ENCODE measurements at places on chromosomes 3 and 15.
A peak's percentile ranks its signal among the peaks of the same experiment; 100 is the strongest.

DNA sequence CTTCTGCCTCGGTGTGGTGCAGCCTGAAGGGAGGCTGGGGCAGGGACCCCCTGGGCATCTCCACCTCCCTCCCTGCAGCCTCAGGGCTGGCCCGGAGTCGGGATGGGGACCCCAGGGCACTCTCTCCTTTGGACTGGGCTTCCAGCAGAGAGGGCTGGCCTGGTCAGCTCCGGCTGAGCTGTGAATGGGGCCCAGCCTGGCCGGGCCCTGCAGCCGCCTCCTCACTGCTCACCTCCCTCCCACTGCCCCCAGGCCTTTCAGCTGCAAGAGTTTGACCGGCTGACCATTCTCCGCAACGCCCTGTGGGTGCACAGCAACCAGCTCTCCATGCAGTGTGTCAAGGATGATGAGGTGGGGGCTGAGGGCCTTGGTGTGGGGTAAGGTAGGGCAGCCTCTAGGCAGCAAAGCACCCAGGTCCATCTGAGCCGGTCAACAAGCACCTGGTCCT lies 36.0 kb downstream of the PSTPIP1 start:
- no peak for DNase-seq

DNA sequence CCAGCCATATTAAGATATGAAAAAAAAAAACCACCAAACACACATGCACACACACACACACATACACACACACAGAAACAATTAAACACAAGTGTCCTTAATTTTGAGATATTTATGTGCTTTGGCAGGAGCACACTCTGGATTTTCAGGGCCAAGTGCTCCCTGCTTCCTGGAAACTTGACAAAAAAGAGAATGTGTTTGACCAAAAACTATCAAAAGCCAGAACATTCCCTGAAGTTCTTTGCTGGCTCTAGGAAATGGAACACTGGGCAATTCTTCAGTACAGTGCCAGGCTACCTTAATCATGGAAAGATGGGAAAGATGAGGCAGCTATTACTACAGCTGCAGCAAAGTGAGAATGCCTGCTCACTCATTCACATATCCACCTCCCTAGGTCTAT lies 44.6 kb downstream of the P3H2 start:
- no peak for DNase-seq

DNA sequence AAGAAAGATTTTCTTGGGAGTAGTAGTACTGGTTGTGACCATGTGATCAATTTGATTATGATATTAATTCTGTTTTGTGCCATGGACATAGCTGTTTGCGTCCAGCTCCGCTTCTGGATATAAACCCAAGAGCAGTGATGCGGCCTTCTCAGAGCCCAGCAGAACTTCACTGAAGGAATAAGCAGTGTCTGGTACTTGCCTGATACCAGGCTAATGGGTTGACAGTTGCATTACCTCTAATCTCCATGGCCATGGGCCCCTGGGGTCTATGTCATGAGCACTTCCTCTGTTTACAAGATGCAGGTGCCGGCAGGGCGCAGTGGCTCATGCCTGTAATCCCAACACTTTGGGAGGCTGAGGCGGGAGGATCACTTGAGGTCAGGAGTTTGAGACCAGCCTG lies 36.3 kb upstream of the RAB6B start:
- DNase-seq = no peak

- DNase-seq = no peak
These were observed 448.6 kb downstream of the EPHB1 start for GRCh38 chr3:135243616-135244015.

DNA sequence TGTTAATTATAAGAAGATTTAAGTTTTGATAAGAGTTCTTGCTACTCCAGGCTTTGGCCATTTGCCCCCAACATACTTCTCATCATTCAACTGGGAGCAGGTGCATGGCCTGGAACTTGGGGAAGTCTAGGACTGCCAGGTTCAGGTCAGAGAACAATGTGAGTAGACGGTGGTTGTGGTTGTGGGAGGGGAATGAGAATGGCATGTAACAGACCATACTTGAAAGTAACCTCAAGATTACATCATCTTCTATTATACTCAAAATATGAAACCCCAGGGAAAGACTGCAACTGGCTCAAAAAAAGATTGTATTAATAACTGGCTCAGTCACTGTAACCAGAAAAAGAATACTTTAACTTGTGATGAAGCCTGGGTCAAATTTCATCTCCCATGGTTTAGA lies 364.9 kb upstream of the DPPA4 start:
- no peak for DNase-seq

DNA sequence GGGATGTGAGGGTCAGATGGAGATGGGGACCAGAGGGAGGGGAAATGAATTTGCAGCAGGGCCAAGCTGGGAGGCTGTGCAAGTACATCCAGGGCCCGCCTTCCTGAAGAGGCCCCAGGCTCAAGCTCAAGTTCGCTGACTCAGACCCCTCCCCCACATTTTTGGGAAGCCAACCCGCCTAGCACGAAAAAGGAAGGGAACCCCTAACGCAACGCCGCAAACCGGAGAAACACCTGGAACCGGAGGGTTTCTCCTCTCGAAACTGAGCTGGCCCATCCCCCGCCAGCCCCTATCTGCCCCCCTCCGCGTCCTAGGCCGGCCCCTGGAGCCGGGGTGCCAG lies 624 bp downstream of the AP3B2 start:
- no peak for DNase-seq

DNA sequence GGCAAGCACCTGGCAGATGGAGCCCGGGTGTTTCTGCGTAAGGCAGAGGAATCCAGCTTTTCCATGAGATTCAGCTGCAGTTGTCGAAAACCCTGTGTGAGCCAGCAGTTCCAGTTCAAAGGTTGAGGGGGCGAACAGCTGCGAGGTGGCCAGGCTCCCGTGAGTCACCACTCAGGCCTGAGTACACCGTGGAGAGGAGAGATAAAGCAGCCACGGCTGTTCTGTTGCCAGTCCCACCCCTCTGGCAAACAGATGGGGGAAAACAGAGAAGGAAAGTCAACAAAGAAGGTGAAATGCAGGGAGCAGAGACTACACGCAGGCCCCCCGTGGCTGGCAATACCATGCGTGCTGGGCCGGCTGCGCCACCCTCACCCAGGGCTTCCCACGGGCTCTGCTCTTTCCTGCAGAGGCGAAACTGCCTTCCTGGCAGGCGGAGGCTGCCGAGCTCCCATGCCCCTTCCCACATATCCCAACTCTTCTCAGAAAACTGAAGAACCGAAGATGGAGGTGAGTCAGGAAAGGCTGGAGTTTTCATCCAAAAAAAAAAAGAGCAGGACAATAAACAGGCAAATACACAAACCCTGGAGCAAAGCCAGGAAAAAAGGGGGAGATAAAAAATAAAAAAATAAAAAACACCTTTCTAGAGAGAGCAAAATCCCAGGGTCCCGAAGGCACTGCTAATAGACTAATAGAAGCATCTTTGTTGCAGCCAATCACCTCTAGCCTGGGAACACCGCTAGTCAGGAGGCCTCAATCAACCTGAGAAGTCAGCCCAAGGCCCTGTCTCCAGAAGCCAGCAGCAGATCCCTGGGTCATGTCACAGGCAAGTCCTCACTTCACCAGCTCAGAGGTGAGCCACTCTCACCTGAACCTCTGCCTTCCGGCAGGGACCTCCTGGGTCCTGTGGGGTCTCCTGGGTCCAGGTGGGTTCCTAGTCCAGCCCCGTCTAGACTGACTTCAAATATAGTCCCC lies 37.7 kb downstream of the FAM174B start:
- DNase-seq = peak; percentile 63

GRCh38 chr3:43328653-43329052 lies 42.3 kb downstream of the SNRK start:
- no peak for DNase-seq

- no peak for DNase-seq
These were observed 235.3 kb downstream of the C3orf38 start for GRCh38 chr3:88385090-88385489.

- no peak for DNase-seq
These were observed 9.2 kb upstream of the RPP14 start for GRCh38 chr3:58296843-58297242.

DNA sequence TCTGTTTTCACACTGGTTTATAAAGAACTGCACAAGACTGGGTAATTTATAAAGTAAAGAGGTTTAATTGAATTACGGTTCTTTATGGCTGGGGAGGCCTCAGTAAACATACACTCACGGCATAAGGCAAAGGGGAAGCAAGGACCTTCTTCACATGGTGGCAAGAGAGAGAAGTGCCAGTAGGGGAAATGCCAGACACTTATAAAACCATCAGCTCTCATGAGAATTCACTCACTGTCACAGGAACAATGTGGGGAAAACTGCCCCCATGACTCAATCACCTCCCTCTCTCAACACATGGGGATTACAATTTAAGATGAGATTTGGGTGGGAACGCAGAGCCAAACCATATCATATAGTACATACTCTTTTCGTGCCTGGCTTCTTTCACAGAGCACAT lies 42.4 kb downstream of the MAP2K1 start:
- no peak for DNase-seq

GRCh38 chr3:153970741-153971347 lies 150.3 kb upstream of the ARHGEF26 start:
- no peak for DNase-seq

GRCh38 chr3:94887065-94887464 lies 824.2 kb downstream of the NSUN3 start:
- no peak for DNase-seq

DNA sequence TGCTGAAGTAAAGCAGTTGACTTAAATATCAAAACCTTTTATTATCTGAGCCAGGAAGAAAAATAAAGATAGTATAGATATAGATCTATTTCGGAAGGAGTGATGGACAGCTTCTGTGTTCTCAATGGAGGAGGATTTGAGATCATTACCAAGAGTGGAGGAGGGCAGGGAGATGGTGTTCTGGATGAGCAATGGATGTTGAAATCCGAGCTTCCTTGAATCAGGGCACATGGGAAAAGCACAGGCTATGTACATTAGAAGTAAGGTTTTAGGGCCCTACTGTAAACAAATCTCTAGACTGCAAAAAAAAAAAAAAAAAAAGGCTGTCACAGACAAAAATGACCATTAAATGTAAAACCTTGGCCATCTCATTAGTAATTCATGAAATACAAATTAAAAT lies 43.2 kb downstream of the GTPBP8 start:
- DNase-seq = no peak

DNA sequence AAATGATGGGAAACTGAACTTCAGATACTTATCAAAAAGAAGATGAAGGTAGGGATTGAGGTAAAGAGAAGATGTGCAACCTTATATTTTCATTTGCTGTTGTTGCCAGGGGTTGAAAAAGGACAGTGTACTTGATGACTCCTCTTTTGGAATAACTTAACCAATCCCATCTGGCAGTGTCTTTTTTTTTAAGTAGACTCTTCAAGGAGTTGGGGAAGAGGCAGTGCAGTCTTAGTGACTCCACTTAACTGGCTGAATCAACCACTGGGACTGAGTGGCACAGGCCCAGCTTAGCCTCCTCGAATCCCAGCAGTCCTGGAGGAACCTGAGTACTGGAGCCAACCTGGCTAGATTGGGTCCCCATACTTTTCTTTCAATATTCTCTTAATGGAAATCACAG lies 27.3 kb upstream of the FILIP1L start:
- no peak for DNase-seq

GRCh38 chr15:64315216-64315615 lies 40.8 kb downstream of the CSNK1G1 start:
- no peak for DNase-seq

GRCh38 chr3:15633159-15633558 lies 31.6 kb downstream of the BTD start:
- DNase-seq = no peak

DNA sequence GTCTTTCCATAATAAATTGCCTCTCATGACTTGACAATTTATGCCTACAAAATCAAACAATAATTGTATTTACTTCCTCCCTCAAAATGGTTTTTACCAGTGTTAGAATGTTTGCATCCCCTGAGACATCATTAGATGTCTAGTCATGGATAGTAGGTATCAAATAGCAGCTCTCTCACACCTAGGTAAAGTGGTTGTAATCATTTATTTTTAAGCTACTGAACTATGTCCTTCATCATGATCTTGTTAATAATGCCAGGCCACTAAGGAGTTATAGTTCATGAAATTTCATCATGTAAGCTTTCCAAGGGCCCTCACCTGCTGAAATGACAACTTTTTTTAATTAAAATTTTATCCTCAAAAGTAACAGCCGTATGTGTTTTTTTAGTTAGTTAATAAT lies 134.1 kb downstream of the ARPP21 start:
- DNase-seq = no peak
